ENCODE measurements at places on chromosomes 5 and 9. TPM values are rescaled to one million over a fixed set of nuclear protein-coding genes. Genes with fewer than 3 reads are reported as not detected.

The MTAP gene
- total RNA-seq, result 42.4 TPM

The ARL14EPL gene
- not detected for total RNA-seq

DNA sequence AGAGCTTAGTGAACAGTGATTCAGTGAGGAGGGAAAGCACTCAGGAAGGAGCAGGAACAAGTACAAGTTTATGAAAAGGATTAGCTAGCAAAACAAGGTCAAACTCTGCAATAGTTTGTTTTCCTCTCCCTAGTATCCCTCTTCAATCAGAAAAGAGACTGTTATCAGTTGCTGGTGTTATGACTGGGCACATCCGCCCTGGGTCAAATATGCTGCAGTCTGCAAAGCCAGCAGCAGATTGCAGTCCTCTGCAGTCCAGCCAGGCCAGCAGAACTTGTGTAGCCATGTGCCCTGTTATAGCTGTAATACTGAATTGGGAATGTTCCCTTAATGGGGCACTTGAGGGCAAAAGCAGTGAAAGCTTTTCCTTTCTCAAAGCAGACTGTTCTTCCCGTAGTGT, 12.0 kb downstream of the PCDHAC2 start:
- DNase-seq, result no peak

DNA sequence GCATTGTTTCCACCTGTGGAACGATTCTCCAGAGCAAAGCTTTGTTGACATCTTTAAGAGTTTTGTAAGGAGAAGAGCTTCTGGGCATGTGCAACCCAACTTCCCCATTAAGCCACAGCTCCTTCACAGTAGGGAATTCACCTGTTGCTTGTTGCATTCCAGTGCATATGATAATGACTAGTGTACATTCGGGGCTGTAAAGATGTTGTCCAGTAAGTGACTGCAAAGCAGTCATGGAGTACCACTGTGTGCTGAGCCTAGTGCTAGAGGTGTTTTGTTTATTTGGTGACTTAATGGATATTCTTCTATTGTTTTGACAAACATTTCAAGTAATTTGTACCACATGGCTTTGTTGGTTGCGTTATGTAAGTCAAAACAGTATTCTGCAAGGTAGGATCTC, 12.8 kb downstream of the UGCG start:
- DNase-seq, result no peak

DNA sequence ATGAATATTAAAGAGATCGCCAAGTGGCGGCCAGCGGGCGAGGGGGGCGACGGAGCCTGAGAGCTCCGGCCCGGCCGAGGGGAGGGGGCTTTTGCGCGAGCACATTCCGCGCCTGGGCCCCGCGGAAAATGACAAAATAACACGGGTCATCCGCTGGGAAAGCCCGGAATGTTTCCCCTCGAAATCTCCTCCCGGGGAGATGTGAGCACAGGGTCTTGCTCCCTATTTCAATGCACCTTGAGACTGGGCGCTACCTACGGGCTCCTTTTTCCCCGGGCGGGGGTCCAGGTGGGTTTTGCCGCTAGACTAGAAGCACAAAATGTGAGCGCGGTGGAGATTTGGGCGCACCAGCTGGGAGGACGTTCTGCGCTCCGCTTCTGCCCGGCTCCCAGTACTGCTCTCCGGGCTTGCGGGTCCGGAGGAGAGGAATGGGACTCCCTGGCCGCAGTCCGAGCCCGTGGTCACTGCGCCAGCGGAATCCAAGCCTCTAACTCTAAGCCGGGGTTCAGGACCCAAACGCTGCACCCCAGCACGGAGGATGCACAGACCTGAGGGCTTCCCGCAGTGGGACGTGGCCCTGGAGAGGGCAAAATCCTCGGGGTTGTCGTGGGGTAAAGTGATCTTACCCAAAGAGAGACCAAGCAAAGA, 2.8 kb upstream of the PRDM12 start:
- DNase-seq, result no peak

DNA sequence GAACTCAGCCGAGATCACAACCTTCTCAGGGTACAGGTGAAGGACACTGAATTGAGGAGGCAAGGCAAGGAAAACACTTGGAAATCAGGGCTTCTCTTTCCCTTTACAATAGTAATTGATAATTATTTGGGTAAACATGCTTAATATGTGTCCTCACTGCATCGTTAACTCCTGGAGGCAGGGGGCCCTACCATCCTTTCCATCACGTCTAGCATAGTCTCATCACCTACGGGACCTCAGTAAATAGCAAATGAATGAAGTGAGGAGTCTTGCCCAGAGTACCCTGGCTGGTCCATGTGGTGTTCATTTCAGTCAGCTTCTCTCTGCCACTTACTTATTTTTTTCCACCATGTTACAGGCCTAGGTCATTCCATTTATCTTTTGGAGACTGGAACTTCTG, 2.3 kb downstream of the F2RL1 start:
- no peak for DNase-seq

DNA sequence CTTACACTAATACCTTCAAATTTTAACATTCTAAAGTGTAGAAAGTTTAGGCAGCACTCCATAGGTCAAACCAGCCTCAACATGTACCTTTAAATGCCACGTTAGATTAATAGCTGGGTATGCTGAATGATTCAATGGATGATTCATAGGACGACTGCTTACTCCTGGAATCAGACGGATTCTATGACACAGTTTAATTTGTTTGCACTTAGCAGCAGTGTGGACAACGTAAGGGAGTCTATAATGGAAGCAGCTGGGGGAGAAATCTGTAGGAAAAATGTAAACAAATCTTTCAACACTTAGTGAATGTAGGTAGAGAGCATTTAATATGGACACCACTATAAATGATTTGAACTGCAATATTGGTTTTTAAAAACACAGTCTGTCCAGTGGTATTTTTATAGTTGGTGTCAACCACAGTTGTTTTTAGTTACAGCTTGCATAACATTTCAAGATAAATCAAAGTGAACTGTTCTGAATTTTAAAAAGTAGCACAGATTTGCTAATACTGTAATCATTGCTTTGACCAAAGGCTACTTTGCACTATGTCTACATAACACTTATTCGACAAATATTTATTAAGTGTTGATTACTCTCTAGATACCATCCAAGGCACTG, 701.5 kb upstream of the MEF2C start:
- no peak for DNase-seq

DNA sequence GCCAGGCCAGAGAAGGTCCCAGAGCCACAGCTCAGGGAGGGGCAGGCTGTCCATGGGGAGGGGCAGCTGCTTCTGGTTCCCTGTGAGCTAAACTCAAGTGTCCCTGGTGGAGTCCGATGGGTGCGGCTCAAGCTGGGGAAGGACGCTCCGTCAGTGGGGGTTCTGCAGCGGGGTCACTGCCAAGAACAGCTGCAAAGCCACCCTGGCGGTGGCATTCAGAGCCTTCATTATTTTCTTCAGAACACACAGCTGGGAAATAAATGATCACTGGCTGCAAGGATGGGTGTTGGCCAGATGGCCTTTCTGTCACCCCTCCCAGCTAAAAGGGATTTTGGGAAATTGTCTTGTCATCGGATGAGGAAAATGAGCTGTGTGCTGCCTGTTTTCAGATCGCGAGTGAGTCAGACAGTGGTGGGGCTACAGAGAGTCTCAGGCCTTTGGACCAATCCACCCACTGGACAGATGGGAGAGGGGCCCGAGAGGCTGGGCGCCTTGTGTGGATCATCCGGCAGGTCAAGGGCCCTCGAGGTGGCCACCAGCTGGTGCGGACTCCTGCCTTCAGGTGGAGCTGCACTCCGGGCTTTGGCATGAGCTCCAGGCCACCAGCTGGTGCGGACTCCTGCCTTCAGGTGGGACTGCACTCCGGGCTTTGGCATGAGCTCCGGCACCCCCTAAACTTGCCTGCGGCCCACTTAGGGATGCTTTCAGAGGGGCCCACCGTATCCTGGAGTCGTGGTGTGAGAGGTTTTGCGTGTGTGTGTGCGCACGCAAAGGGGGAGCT, 17.9 kb upstream of the GFPT2 start:
- DNase-seq, result no peak

DNA sequence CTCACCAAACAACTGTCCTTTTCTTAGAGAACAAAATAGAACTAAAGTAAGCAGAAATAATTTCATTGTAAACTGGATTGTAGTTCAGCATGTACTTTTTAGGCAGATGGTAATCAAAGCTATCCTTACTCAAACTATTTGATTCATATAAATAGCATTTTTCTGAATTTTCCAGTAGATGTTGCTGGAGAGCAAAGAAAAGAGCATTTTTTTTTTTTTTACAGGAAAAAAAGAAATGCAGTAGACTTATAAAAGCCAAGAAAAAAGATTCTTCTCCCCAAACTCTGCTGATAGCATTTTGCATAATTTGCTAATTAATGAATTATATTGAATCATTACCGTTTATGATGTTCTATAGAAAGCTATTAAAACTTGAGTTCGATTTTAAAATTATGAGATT, 715.3 kb upstream of the WWC1 start:
- no peak for DNase-seq
